ENCODE measurements at places on chromosomes 13 and 19.
A peak's percentile ranks its signal among the peaks of the same experiment; 100 is the strongest.

DNA sequence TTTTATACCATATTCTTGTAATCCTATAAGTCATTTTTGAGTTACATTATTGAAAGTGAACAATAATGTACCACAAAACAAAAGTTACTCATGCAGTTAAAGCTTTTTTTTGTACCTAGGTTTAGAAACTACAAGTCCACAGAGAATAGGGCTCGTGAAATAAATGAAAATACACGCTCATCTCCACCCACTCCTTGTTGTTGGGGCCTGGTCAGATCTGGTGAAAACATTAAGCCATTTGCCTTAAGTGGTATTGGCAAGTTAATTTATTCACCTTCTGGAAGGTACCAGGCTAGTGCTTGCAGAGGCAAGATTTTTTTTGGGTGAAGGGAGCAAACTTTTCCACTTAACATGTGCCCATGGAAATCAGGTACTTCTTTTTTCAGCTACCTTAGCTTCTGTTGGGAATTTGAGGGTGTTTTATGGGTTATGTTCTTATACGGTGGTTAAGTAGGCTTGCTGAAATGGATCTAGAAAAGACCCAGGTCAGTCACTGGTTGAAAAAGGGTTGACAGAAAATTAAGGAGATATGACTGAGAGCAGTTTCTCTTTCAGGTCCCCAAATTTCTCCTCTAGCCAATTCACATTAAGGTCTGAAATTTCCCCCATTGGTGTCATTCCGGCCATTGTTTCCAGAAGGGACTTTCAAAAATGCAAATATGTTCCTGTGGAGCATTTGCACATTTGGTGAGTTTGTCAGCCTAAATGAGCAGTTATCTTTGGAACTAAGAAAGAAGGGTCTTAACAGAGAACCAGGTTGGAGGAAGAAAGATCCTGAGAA is 143.3 kb downstream of the KCNRG start:
- no peak for DNase-seq

DNA sequence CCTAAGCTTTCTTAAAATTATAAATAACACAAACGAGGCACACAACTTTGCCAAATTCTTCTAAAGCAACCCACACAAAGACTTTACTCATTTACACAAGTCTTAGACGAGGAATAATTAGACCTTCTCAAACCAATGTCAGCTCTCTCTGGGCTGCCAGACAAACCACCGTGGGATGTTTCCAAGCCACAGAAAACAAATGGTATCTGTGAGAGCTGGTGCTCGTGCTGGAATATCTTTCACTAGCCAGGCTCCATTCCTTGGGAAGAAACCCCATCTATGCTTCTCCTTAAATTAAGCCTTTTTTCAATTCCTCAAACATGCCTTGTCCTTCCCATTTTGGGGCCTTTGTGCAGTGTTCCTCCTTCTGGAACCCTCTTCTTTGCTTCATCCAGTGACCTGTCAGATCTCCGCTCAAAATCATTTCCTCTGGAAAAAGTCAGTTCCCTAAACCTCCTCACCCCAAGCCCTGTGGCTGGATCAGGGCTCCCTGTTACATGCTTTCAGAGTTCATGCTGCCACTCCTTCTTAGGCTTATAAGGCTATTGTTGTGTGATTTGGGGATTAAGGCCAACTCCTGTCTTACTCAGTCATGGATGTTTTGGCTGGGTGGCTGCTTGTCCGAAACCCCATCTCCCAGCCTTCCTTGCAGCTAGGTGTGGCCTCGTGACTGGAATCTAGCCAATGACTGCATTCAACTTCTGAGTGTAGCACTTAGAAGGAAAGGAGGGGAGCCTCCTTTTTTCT is 64.2 kb upstream of the GTF2F2 start:
- no peak for DNase-seq

DNA sequence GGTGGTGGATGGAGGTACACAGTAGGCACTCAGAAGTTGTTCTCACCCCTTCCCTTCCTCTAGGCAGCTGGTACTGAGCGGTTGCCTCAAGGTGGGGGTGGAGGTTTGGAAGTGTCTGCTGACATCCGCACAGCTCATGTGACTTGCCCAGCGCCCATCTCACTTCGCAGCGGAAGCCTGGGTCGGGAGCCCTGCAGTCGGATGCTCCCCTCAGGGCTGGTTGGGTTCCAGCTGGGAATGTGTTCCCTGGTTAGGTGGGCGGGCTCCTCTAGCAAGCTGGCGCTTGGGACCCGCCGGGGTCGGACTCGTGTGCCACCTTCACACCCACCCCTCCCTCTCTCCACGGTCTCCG is 10.2 kb downstream of the PPP1R37 start:
- peak; percentile 39 for DNase-seq

GRCh38 chr13:31722673-31723072 is 16.7 kb upstream of the RXFP2 start:
- no peak for DNase-seq

GRCh38 chr13:59519819-59520218 is 643.9 kb downstream of the DIAPH3 start:
- DNase-seq, result no peak

DNA sequence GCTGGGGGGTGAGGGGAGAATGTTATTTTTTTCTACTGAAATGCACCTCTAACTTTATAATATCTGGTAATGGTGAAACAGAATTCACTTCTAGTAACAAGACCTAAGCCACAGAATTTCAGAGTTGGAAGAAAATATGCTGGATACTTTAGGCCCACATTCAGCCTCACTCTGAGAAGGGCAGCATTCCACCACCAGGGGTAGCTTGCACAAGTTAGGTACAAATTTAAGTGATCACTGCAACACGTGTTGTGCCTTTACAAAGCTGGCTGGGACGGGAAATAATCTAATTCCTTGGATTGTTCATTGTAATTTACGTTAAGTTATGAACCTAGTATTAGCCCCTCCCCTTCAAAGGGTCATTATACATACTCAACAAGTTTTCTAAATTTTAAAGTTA is 192.3 kb downstream of the RGCC start:
- DNase-seq, result no peak

GRCh38 chr19:35045667-35046300 is 4.3 kb downstream of the HPN start:
- DNase-seq, result no peak
